ENCODE measurements at places on chromosomes 11 and 22.

- no peak for DNase-seq
Measured at GRCh38 chr22:34842630-34843029, 223.3 kb upstream of the ISX start.

DNA sequence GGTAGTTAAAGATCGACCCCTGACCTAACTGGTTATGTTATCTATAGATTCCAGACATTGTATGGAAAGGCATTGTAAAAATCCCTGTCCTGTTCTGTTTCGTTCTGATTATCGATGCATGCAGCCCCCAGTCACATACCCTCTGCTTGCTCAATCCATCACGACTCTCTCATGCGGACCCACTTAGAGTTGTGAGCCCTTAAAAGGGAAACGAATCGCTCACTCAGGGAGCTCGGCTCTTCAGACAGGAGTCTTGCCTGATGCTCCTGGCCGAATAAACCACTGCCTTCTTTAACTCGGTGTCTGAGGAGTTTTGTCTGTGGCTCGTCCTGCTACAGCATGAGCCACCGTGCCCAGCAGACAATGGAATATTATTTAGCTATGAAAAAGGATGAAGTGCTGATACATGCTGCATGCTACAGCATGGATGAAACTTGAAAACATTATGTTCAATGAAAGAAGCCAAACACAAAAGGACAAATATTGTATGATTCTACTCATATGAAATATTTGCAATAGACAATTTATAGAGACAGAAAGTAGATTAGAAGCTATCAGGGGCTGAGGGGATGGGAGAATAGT, 12.0 kb upstream of the LGALS2 start:
- no peak for DNase-seq

GRCh38 chr11:27040302-27041115, at the start of gene BBOX1:
Gene BBOX1, plus strand, starts transcription at chr11:27040815. Its CDS starts 14,616 bp downstream, at chr11:27055431.
- DNase-seq: no peak

DNA sequence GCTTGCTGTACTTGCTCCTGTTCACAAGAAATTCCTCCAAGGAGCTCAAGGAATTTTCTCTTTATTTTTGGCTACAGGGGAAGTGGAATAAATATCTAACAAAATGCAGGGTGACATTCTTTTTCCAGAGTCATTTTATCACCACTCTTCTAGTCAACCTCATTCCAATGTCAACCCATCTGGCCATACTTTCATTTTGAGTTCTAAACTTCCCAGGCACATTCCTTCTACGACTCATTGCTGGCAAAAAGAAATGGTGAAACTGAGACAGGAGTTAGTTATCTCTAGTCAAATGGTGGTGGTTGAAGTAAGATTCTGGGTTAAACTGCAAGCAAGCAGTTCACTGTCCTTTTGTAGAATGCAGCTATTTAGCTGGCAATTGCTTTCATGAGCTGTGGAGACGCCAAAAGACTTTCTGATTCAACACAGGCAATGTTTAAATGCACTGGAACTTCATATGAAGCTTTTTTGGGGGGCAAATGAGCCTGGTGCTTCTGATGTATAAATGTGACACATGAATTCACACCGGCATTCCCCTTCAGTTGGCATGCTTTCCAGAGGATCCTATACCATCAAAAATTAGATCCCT, 304.6 kb downstream of the CADM1 start:
- DNase-seq: no peak

GRCh38 chr11:15726221-15726746, 611.6 kb downstream of the INSC start:
- no peak for DNase-seq

- DNase-seq: no peak
Measured at GRCh38 chr22:48055827-48056226, 1293.4 kb downstream of the TBC1D22A start.

DNA sequence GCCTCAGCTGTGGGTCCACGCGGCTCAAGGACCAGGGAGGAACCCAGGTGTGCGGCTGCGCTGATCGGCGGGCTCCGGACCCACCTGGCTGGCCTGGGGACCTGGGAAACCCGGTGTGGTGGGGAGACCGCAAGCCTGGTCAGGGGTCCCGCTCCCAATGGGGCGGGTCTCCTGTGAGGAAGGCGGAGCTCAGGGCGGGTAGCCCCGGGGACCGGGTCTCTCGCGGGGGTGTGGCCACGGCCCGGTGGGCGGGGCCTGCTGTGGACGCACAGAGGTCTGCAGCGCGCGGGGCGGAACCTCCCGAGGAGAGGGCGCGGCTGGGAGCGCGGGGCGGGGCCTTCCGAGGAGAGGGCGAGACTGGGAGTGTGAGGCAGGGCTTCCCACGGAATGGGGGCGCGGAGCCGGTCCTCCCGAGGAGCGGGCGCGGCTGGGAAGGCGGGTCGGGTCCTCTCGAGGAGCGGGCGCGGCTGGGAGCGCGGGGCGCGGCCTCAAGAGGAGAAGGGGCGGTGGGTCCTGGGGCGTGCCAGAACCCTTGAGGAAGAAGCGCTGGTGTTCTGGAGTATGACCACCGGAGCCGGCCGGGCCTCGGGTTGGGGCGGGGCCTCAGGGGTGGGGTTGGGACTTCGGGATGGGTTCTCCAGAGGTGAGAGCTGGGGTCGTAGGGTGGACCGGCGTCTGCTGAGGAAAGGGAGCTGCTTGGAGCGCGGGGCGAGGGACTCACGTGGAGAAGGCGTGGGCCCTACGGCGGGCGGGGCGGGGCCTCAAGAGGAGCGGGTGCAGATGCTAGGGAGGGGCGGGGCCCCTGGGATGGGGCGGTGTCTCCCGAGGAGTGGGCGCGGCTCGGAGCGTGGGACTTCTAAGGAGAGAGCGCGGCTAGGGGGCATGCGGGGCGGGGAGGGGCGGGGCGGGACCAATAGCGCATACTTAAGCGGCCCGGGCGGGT, 20.8 kb downstream of the DGCR6L start:
- peak; percentile 93 for DNase-seq

DNA sequence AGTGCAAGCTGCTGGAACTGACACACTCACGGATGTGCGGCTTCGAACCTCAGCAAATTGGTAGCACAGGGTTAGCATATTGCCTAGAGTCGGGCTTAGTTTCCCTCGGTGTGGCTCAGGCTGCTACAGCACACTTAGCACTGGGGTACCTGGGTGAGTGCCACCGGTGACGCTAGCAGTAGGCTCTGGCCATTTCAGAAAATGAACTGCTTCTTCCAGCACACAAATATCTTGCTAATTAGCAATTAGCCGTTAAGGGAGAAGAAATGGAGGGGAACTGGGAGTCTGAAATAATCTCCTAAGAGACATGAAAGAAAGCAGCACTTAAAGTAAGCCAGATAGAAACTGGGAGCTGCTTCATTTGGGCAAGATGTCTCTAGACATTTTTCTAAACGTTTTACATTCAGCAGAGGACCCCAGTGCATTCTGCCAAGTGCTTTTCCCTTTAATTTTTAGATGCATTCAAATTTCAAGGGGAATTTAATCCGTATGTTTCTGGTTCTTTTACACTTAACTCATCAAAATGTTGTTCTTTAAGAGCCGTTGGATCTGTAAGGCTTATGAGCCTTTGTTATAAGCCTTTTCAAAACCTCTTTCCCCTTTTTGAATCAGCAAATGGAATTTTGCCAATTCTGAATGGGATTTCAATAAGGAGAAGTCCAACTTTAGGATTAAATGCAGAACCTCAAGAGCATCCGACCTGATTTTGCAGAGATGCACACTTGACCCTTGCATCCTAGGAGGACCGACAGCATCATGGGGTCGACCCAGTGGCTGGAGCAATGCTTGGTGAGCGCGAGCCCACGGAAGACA, 708.1 kb downstream of the NTM start:
- DNase-seq: no peak

DNA sequence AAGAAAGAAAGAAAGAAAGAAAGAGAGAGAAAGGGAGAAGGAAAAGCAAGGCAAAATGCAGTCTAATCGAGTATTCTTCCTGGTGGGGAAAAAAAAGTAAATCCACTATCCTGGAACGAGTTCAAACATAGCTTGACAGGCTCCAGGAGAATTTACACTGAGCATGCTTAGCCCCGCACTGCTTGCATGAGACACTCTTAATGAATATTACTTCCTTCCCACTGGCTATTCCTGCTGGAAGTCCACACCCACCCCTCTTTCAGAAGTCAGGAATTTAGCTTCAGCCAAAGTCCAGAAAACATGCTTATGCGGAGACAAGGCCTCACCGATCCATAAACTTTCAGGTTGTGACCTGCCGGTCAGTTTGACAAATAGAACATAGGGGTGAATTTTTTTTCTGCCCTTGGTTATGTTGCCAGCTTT, 251.8 kb upstream of the BLID start:
- no peak for DNase-seq

GRCh38 chr11:67311556-67312082, 8.3 kb downstream of the SSH3 start:
- DNase-seq: no peak

DNA sequence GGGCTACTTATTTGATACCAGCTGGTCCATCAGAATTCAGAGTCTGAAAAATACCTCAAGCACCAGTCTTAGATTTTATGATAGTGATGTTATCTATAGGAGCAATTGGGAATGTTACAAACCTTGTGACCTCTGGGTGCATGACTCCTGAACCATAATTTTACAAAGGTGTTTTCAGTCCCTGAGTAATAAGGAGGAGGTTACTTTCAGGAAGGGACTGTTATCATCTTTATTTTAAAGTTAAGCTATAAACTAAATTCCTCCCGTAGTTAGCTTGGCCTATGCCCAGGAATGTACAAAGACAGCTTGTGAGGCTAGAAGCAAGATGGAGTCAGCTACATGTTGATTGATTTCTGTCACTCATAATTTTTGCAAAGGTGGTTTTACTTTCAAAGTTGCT, 101.9 kb downstream of the UVRAG start:
- DNase-seq: no peak

GRCh38 chr11:60657888-60658287, 41.5 kb upstream of the MS4A8 start:
- DNase-seq: no peak

- no peak for DNase-seq
Measured at GRCh38 chr11:117733316-117733715, 63.7 kb downstream of the DSCAML1 start.

- DNase-seq: no peak
Measured at GRCh38 chr22:39525658-39525975, 5.3 kb downstream of the ATF4 start.

DNA sequence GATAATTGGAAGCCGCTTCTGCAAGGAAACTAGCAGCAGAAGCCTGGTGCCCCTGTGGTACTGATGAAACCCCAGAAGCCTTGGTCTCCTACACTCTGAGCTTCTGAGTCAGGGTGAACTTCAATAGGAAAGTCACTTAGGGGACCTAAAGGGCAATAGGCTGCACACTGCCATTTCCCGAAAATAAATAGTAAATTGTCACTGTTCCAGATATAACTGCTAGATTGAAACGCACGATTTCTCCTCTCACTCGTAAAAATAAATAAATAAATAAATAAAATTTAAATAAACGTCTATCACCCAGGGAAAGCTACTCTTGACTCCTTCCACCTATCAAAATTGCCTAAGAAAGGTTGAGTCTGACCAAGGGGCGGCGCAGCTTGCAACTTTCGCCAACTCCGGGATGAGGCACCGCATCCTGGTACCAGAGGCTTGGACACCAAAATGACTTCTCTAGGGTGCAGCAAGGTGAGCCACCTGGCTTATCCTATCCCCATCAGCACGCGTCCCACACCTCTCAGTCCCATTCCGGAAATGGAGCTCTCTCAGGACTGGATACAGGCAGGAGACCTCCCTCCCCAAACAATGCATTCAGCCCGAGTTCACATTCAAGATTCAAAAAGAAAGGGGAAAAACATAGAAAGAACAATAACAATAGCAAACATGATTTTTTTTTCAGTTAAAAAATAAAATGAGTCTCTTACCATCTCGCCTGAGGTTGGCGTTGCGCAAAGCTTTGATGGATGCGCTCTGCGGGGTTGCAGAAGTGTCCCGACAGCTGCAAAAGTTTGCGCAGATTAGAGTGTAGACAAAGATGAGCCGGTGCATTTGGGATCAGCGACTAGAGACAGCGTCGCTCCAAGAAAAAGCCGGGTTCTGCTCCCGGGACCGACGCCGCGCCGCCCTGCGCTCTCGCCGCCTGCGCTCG, 583 bp downstream of the PDGFD start:
- no peak for DNase-seq

DNA sequence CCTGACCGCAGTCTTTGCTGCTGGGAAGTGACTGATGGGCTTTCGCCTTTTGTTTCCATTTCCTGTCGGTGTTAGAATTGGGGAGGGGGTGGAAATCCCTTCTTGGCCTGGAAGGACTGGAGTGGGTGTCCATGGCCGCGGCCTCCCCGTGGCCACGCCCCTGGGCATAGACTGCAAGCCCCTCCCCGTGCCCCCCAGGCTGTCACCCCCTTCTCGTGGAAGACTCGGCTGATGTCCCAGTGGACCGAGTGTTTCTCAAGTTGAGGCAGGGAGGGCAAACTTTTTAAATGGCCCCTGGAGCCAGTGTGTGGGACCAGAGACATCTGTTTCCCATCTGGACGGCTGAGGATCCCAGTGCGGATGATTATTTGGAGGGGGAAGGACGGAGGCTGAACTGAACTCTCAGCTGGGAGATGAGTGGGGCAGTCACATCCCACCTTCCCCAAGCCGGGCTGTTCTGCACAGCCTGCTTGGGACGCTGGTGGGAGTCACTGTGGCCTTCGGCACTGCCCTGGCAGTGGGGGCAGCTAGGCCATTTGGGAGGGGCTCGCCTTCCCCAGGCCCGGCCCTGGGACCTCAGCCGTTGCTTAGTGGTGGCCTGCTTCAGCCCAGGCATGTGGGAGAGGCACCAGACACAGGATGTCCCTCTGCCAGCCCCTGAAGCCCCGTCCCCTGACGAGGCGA, 1.6 kb downstream of the CD81 start:
- DNase-seq: no peak

GRCh38 chr11:125365196-125365931, 130.7 kb downstream of the FEZ1 start:
- DNase-seq: no peak

- DNase-seq: no peak
Measured at GRCh38 chr11:69286374-69287371, 7.3 kb upstream of the MYEOV start.

- no peak for DNase-seq
Measured at GRCh38 chr11:8070417-8071115, 10.4 kb upstream of the TUB start.

DNA sequence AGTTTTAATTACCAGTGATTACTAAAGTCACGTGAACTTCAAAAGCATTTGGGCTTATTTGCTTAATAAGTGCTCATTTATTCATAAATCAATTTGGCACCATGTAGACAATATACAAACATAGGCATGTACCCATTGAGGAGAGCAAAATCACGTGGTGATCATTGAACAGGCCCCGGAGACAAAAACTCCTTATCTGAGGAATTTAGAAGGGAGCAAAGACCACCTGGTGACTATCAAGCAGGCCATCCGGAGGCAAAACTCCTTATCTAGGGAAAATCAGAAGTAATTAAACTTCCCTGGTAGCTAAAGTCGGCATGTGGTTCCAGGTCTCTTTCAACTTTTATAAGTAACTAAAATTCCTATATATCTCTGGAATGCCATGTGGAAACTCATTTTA, 5.7 kb upstream of the BTBD10 start:
- DNase-seq: no peak

GRCh38 chr22:48070760-48071159, 1308.3 kb downstream of the TBC1D22A start:
- no peak for DNase-seq

- no peak for DNase-seq
Measured at GRCh38 chr11:28632338-28632737, 524.1 kb downstream of the METTL15 start.
